ENCODE measurements at places on chromosomes 3 and 15.

DNA sequence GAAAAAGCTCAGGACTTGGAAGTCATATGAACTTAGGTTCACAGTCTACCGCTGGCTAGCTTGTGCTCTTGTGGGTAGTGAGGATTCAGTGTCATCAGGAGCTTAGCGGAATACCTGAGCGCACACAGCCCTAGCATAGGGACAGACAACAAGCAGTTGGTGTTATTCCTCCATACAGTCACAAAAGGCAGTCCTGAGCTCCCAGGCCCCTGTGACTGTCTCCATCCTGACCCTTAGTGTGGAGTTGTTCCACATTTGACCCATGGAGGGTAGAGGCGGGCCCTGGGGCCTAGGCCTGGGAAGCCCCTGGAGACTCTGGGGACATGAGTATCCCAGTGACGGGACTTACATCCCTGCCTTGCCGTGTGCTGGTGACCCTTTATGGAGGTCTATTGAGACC, 131.5 kb upstream of the PLXNA1 start:
- ATAC-seq, result no peak

DNA sequence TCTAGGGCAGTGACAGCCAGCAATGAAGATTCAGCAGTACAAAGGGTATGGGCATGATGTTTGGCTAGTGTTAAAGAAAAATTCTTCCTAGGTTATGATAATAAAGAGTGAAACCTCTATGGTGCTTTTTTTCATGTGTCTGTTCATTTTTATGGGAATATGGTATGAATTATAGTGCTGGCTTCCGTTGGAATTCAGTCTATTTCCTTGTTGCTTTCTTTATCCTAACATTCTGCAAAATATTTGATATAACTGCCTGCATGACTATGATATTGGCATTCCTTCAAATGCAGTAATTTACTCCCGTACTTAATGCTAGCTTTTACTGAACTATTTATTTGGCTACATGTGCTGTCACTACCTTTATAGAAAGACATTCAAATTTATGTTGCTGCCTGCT, 57.6 kb upstream of the ATP11B start:
- ATAC-seq, result peak; percentile 49

- ATAC-seq, result peak; percentile 91
Observed at GRCh38 chr3:37935756-37936666, 54.6 kb upstream of the VILL start.

- ATAC-seq, result no peak
Observed at GRCh38 chr3:194031867-194032635, 103.9 kb upstream of the HES1 start.

- ATAC-seq, result no peak
Observed at GRCh38 chr3:19154693-19155250, 6.5 kb downstream of the KCNH8 start.

GRCh38 chr3:27279123-27279522, 90.1 kb downstream of the NEK10 start:
- ATAC-seq, result no peak

DNA sequence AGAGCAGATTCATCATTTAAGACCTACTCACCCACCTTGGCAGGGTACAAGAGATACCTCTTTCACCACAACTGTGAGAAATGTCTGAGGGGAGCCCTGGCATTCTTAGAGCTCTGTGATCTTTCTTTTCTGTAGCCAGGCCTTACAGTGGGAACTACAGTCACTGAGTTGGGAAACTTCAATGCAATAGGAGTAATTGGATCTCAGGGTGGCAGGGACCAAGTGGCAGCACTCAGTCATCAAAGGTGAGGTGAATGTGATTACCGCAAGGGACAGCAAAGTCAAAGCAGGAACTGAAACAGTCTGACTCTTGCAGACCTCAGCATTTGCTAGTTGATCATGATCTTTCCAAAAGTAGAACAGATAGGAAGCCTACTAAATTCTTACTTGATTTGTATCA, 7.2 kb upstream of the MCF2L2 start:
- ATAC-seq, result no peak

DNA sequence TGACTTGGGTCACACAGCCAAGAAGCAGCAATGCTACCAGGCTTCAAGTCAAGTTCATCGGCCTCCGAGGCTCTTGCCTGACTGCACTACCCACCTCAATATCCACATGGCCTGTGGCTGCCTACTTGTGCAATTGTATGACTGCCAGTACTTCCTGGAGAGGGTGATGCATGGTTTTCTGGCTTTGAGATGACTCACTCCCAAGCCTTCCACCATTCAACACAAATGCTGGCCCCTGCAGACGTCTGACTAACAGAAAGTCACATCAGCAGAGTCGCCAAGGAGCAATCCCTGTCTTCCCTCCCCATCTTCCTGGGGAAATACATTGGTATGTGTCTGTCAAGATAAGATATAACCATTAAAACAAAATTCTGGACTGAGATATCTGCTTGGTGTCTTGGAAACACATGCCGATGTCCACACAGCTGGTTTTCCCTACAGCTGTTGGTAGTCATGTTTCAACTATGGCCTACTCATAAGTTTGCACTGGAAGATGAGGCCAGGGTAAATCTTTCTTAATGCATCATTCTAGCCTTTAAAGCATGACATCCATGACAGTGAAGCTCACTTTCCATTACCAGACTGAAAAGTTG, 79.6 kb upstream of the SPATA12 start:
- ATAC-seq, result peak; percentile 87

DNA sequence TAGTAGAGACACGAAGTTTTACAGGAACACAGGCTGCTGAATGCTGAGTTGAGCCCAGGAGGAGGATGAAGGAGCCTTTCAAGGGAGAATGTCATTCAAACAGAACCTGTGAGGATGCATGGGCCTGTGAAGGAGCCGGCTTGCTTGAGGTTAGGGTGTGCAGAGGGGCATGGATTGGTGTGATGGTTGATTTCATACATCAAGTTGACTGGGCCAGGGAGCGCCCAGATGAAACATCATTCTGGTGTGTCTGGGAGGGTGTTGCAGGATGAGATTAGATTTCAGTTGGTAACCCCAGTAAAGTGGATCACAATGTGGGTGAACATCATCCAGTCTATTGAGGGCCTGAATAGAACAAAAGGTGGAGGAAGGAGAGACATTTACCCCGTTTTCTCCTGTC, 243.6 kb downstream of the EDEM1 start:
- ATAC-seq, result no peak

DNA sequence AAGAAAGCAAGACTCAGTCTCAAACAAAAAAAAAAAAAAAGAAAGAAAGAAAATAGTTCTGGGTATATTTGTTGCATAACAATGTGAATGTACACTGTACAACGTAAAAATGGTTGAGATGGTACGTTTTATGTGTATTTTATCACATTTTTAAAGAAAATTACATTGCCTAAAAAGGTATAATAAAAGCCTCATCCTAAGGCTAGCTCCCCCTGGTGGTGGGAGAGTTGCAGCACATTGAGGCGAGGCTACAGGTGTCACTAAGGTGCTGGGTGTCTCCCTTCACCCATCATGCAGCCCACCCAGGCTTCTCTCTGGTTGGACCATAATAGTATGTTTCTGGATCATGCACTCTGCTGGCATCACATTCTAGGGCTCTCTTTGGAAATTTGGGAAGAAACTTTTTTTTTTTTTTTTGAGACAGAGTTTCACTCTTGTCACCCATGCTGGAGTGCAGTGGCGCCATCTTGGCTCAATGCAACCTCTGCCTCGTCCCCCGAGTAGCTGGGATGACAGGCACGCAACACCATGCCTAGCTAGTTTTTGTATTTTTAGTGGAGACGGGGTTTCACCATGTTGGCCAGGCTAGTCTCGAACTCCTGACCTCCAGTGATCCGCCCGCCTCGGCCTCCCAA, 12.4 kb upstream of the RAB11A start:
- ATAC-seq, result peak; percentile 71

GRCh38 chr3:61802772-61803171, 241.4 kb downstream of the PTPRG start:
- no peak for ATAC-seq

- ATAC-seq, result no peak
Observed at GRCh38 chr3:128911911-128912310, 32.5 kb downstream of the ACAD9 start.

- ATAC-seq, result no peak
Observed at GRCh38 chr3:148739720-148740119, 42.0 kb downstream of the AGTR1 start.

DNA sequence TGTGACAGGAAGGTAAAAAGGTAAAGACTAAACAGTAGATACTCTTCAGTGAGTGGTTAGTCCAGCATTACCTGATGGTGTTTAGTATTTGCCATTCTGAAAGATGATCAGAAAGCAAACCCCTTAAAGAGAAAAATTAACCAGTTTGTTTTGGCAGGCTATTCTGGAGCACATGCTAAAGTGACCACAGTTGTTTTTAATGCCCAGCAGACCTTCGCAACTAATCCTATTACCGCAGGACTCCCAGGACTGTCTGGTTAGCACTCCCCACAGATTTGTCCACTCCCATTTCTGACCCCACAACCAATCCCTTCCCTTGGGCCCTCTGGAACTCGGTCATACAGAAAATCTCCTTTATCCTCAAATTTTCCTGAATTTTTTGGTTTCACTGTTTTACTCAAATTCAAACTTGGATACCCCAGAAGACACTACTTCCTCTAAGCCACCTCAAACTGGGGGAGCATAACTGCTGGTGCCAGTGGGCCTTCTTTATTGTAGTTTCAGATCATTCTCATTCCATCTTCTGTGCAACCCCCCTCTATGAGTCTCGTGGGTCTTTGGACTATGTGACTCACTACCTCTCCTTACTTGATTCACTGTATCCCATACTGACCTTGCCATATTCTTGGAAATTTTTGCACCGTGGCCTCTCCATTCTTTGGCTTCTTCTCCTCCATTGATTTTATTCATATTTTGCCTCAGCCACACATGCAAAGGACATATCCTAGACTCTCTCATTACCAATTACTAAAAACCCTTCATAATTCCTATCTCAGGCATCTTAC, 104.4 kb downstream of the RBMS3 start:
- peak; percentile 82 for ATAC-seq

DNA sequence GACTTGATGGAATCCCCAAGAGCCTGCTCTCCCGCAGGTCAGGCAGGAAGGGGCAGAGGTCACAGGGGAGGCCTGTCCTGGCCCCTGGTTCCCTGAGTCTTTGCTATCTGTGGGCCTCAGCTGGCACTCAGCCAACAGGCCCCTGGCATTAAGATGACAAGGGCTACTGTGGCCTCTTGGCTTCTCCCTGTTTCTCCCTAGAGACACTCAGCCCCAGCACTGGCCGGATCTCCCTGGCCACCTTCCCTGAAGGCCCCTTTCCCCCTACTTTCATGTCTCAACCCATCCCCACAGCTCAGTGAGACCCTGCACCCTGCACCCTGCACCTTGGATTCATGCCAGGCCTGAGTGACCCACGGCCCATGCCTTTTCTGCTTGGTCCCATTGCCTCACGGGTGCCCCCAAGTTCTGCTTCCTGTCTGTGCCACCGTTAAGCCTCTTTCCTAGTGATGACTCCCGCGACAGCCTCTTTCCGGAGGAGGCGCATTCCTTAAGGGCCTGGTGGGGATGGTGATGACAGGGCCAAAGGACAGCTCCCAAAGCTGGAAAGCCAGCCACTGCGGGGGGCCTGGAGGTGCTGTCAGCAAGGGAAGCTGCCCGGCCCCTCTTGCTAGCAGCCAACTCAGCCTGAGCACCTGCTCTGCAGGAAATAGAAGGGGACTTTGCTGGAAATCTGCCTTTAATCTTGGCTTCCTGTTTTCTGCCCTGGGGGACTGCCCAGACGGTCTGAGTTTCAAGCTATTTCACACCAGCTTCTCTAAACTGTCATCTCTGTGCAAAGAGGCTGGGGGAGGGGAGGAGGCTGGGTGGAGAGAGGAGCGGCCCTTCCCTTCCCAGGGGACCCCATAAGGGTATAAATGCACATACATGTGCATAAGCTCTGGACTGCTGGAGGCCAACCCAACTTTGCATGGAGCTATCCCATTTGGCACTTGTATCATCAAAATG, 4.8 kb upstream of the CSK start:
- no peak for ATAC-seq

GRCh38 chr3:15581471-15582394, 19.6 kb downstream of the HACL1 start:
- ATAC-seq, result peak; percentile 40

GRCh38 chr3:182309120-182309519, 484.2 kb upstream of the ATP11B start:
- ATAC-seq, result no peak

DNA sequence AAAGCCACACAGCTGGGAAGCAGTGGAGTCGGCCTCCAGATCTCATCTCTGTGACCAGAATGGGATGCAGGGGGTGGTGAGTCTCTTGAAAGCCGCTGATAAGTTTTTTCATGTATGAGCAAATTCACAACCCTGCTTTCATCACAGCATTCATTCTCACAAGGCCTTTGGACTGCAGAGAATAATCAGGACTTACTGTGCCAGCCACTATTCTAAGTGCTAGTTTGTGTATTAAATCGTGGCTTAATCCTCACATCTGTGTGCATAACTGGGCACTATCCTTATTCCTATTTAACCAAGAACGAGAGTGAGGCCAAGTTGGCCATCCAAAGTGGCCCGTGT, 64.2 kb upstream of the POLG start:
- ATAC-seq, result no peak

GRCh38 chr3:164352991-164353390, 725.3 kb downstream of the SI start:
- ATAC-seq, result no peak

DNA sequence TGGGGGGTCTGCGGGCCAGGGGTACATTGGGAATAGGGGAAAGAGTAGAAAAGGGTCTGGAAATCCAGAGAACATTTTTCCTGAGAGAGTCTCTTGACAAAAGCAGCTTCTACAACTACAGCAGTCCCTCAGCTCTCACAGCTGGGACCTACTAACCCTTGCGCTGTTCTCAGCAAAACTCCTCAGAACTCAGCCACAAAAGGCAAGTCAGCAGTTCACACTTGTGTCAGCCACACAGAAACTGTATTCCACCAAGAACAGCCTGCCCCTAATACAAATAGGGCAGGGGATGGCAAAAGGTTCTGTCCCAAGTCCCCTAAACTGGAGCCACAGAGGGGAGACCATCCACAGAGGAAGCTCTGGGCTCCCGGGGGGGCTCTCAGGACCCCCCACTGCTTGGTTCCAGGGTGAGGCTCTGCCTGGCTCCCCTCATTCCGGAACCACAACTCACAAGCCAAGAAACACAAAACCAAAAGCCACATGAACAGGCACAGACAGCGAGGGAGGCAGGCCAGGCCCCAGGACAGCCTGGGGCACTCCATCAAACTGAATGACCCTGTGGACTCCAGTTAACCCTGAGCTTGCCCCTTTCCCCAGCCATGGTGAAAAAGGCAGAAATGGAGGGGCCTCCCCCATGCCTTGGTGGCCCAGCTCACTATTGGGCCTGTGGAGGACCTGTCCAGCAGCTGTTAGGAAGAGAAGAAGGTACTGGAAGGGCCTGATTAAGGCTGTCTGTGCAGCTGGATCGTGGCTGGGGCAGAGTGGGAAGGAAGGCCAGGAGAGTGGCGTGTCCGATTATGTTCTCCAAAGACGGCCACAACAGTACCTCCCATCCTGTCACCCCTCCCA, 162.0 kb downstream of the CHSY1 start:
- no peak for ATAC-seq

GRCh38 chr3:28856796-28857195, 424.1 kb upstream of the RBMS3 start:
- ATAC-seq, result no peak

GRCh38 chr3:14545251-14545635, 5.1 kb upstream of the GRIP2 start:
- ATAC-seq, result no peak

- no peak for ATAC-seq
Observed at GRCh38 chr3:192875971-192876565, 41.6 kb downstream of the MB21D2 start.
